ENCODE measurements at places on chromosomes 1 and 21.

DNA sequence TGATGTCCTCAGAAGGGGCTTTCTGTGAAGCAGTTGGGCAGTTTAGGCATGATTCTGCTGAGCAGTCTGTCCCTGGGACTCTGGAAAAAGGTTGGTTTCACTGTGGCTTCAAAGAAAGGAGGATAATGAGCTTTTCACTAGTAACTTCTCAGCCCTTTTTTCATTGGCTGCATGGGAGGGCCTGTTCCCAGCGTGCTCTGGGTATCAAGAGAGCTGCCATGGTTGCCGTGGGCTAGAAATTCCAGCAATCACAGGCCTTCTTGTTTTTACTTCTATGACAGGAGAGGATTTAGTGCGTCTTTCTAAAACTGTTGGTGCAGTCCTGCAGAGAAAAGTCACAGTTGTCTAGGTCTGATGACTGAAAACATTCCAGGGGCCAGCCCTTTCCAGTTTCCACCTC, 7.2 kb downstream of the SZRD1 start:
- no peak for DNase-seq

- no peak for DNase-seq
Observed at GRCh38 chr1:239436286-239436685, 49.9 kb downstream of the CHRM3 start.

DNA sequence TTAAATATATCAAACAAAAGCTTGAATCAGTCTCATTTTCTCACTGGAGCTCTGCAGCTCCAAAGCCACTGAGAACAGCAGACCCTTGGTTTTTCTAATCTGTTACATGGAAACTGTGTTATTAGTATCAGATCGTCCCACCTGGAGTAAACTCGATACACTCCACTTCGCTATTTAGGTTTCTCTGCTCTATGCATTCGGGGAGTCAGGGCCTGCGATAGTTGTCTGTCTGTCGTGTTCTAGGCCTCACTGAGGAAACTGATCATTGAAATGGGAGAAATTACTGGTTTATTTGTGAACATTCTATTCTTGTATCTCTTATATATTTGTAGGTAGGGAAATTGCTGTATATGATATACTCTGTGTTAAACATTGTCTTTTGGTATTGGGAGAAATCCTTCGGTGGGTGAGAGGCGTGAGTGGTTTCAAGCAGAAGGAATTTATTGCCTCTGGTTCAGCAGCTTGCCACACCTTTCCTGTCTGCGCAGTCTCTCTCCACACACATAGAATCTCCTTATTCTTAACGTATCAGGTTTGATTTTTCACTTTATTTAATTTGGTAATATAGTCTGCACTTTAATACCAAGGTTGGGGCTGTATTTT, 8.5 kb downstream of the PRDM2 start:
- DNase-seq: no peak

- DNase-seq: no peak
Observed at GRCh38 chr1:29556657-29557056, 320.3 kb downstream of the PTPRU start.

DNA sequence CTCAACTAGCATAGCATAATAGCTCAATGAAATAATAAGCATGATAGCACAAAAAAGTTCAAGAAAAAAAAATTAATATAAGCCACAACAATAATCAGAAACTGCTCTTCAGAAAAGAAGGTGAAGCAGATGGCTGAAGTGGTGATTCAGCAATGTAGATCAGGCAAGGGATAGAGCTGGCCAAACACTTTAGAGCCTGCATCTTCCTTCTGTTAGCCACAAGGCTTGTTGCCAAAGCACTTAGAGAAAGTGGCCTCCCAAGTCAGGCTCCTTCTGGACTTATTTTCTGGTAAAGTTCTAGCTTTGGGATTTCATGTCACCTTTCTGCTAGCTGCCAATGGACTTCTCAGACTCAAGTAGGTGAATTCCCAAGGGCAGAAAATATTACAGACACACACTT, 60.3 kb upstream of the C1orf87 start:
- DNase-seq: no peak

GRCh38 chr1:4838231-4838630, 183.8 kb downstream of the AJAP1 start:
- no peak for DNase-seq

GRCh38 chr1:9402256-9402616, 109.5 kb downstream of the SPSB1 start:
- no peak for DNase-seq

- no peak for DNase-seq
Observed at GRCh38 chr1:212955098-212955497, 4.8 kb downstream of the VASH2 start.

- no peak for DNase-seq
Observed at GRCh38 chr1:32159189-32159588, 20.3 kb upstream of the TXLNA start.

DNA sequence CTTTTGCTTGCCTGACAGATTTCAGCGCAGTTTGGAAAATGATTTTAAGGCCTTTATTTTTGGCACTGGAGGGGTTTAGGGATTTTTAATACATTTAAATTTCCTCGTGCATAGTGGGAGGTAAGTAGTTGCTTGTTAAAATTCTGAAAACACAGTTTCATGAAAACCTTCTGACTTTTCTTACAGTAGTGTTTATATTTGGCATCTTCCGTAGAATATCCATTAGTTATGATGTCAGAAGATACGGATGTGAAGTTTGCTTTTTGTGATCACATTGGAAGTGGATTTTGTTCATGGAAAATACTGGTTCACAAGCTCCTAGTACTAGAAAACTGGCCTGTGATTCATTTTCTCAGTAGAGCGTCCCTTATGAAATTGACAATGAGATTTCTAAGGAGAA, 1.3 kb downstream of the RABGAP1L start:
- no peak for DNase-seq

- DNase-seq: no peak
Observed at GRCh38 chr1:163213626-163214025, 10.9 kb upstream of the RGS5 start.

DNA sequence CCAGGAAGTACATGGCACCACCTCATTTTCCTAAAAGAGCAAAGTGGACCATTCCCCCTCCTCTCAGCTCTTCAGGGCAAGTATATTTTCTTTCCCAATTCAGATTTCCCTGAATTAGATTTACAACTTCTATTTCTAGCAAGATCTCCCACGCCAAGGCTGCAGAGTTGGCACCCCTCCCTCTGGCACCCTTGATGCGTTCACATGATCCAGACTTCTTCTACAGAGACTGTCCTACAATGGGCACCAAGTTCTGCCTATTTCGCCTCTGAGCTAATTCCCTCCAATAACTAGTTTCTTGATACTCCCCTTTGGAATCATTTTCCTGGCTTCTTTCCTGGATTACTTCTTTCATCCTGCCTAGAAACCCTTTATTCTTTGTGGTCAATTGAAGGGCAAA, 122.0 kb downstream of the CDC7 start:
- DNase-seq: no peak

DNA sequence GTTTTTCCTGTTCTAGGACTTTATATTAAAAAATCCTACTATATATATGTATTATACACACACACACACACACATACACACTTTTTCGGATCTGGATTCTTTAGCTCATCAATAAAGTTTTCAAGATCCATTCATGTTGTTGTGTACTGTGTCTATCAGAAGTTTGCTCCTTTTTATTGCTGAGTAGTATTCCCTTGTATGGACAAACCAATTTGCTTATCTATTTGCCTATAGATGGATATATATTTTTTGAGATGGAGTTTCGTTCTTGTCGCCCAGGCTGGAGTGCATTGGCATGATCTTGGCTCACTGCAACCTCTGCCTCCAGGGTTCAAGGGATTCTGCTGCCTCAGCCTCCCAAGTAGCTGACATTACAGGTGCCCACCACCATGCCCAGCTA, 20.3 kb upstream of the LIN9 start:
- DNase-seq: no peak

GRCh38 chr1:2003541-2004131, at the start of gene CFAP74:
CFAP74 (minus strand) TSS chr1:2003786; CDS start chr1:1990956, 12,830 bp downstream.
- DNase-seq: no peak

DNA sequence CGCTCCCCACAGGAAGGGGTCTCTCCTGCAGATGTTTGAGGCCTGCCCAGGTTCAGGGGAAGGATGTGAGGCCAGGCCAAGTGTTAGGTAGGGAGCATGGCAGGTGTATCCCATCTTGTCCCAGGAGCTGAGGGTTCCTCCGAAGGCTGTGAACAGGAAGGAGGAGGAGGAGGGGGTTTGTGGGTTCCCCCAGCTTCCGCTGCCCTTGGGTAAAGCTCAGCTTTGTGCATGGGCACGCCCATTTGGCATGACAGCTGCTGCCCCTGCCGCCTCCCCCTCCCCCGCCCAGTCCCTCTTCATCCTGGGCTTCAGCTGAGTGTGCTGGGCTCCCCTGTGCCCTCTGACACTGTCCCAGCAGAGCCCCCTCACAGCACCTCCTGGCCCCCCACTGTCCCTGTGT, 25.5 kb downstream of the TNFRSF8 start:
- DNase-seq: no peak

GRCh38 chr1:156838972-156839371, 19.9 kb downstream of the INSRR start:
- DNase-seq: peak; percentile 55

GRCh38 chr1:154751690-154752089, 118.4 kb downstream of the KCNN3 start:
- no peak for DNase-seq

GRCh38 chr1:226638608-226639007, 90.0 kb downstream of the STUM start:
- DNase-seq: no peak

DNA sequence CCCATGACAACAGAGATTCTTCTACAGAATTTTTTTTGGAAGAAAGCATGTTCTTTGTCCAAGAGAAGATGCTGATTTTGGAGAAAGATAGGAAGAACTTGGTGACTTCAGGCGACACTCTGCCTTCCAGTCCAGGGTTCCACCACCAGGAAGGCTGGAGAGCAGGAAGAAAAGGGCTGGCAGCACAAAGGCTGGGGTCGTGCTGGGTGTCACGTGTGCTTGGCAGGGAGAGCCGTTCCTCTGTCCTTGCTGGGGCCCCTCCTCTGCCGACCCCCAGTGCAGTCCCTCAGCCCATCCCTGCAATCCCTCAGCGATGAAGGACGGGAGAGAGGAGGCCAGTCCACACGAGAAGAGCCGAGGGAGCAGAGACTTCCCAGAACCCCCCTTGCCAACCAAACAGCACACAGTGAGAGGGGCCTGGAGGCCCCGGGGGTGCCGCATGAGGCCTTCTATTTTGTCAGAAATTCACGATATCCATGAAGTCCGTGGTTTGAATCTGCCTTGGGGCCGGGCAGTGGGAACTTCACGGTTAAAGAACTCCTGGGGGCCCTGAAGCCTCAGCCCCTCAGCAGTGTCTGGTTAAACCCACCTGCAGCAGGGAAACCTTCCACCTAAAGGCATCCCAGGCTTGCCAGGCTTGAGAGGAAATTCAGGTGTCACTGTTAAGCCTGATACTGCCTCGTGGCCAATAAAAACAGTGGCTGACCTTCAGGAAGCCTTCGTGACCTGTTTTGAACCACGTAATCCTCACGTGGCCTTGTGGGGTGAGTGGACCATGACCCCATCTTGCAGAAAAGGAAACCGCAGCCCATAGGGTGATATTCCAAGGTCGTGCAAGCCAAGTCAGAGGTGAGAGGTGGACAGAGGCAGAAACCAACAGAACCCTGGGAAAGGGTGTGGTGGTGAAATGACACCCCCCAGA, 3.4 kb downstream of the KRTAP10-12 start:
- DNase-seq: no peak

GRCh38 chr1:45864167-45865106, 61.0 kb downstream of the MAST2 start:
- DNase-seq: no peak

- no peak for DNase-seq
Observed at GRCh38 chr1:43296207-43296606, 4.6 kb upstream of the TIE1 start.

GRCh38 chr21:14585122-14585521, 39.0 kb upstream of the SAMSN1 start:
- no peak for DNase-seq

DNA sequence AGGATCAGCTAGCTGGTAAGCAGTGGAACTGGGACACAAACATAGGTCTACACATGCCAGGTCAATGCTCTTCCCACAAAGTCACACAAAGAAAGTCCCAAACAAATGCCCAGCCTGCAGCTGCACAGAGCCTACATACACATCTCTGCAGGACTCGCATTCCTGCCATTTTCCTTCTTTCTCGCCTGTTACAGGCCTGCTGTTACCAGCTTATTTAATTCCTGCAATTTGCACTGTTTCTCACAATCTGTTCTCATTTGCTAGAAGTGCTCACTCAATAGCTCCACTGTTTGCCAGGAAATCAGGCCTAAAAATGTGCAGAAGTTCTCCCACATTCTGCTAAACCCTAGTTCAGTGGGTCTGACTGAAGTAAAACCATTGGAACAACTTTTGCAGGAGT, 362.6 kb upstream of the C1orf87 start:
- no peak for DNase-seq

DNA sequence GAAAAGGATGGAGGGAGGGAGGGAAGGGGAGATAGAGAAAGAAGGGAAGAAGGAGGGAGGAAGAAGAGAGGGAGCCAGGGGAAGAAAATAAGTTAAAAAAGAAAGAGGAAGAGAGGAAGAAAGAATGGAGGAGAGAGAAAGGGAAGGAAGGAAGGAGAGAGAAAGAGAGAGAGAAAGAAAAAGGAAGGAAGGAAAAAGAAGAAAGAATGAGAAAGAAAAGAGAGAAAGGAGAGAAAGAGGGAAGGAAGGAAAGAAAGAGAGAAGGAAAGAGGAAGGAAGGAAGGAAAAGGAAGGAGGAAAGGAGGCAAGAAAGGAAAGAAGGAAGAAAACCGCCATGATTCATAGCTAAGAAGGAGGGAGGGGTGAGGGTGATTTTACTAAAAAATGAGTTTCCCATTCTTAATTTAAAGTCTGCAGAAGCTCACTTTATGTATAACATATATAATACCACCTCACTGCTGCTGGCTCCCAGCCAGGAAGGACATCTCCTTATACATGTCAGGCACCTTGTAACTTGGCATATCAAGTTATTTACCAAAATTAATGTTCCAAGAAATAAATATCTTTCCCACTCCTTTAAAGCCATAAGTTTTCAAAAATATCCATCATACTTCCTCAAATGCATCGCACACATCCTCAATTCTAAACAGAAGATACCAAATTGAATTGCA, 46.0 kb upstream of the OLIG2 start:
- DNase-seq: no peak

GRCh38 chr1:173205146-173206051, 1.7 kb downstream of the TNFSF4 start:
- DNase-seq: no peak

- no peak for DNase-seq
Observed at GRCh38 chr1:240801442-240801841, 189.5 kb upstream of the GREM2 start.

DNA sequence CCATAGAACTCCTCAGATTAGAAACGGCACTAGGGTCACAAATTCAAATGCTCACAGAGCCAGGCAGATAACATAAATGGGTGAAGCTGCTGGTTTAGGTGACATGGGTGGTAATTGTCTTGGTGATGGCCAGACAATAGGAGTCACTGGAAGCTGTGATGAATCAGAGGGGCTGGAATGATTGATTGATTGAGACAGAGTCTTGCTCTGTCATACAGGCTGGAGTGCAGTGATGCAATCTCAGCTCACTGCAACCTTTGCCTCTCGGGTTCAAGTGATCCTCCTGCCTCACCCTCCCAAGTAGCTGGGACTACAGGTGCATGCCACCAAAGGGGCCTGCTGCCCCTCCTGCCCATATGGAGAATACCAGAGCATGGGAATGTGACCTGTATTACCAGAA, 63.0 kb downstream of the HIVEP3 start:
- no peak for DNase-seq

Measured in stimulated activated effector memory CD8-positive, alpha-beta T cell treated with anti-CD3 and anti-CD28 coated beads, Interleukin-12 subunit alpha, Interleukin-12 subunit beta, amount 100 ng/mL, for 72 hours (primary cell).